ENCODE measurements at places on chromosomes 11 and 22. TPM values are rescaled to one million over a fixed set of nuclear protein-coding genes. Genes with fewer than 3 reads are reported as not detected.
A peak's percentile ranks its signal among the peaks of the same experiment; 100 is the strongest.

DNA sequence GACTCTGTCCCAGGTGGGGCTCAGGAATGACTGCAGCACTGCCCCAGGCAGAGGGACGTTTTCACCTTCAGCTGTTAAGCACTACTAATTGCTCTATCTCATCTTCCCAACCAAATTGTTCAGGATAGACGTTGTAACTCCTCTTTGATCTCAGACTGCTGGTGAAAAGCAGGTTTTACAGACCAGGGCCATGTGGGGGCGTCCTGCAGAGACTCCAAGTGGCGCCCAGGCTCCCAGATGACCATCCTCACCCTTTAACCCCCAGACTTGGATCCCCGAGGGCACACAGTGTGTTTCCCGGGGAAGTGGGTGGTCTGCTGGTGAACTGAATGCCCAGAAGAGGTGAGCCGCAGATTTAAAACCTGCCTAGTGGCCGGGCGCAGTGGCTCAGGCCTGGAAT, 23.9 kb downstream of the FADD start:
- DNase-seq, result no peak
- H3K4me1 ChIP-seq, result no peaks in the 10 kb centered on the region
- H3K27me3 ChIP-seq, result peaks cover 14% of the 10 kb centered on the region
- H3K27ac ChIP-seq, result no peak overlapping the region
- H3K4me3 ChIP-seq, result no peak overlapping the region

DNA sequence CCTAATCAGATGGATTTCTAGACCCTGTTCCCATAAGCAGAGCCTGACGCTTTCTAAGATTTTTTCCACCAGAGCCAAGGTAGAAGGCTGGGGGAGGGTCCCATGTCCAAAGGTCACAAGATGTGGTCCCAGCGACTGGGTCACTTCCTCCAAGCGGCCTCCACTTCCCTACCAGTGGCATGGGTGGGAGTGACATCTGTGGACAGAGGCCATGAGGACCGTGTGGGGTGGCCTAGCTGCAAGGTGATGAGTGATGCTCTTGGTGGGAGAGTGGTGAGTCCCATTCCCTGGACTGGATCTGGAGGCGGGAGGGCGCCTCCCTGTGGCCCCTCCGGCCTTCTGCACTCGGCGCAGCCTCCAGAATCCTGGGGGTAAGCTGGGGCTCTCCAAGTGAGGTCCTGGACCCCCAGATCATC, 32.4 kb upstream of the PRR5 start:
- no peaks in the 10 kb centered on the region for H3K27me3 ChIP-seq
- H3K36me3 ChIP-seq, result peaks cover 13% of the 10 kb centered on the region
- H3K27ac ChIP-seq, result peak overlapping the region; percentile 83
- peak overlapping the region; percentile 76 for H3K4me3 ChIP-seq

The BATF2 gene
- total RNA-seq, result 0.10 TPM

The BET1L gene
- total RNA-seq, result 29.7 TPM

DNA sequence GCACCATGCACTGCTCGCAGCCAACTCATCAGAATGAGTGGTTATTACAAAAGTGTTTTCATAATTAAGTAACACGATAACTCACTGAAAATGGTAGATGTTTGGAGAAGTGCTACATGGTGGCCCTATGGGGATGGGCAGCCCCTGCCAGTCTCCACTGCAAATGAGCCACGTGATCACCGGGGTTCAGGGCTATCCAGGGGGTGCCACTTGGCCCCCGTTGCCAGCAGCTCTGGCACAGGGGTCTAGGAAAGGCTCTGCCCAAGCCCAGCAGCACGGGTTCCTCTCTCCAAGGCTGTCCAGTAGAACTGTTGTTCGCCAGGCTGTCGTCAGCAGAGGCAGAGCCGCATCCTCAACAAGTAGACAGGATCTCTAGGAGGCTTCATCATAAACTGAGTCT, 382.1 kb upstream of the B3GAT1 start:
- no peak overlapping the region for H3K27ac ChIP-seq
- peaks cover 7% of the 10 kb centered on the region for H3K27me3 ChIP-seq
- DNase-seq, result no peak
- H3K4me1 ChIP-seq, result no peaks in the 10 kb centered on the region
- H3K36me3 ChIP-seq, result no peaks in the 10 kb centered on the region

GRCh38 chr22:39534591-39535356, 2.2 kb upstream of the RPS19BP1 start:
- H3K36me3 ChIP-seq, result peaks cover 21% of the 10 kb centered on the region
- no peak overlapping the region for H3K4me3 ChIP-seq
- DNase-seq, result peak; percentile 82
- H3K4me1 ChIP-seq, result peaks cover 37% of the 10 kb centered on the region
- H3K27me3 ChIP-seq, result no peaks in the 10 kb centered on the region
- peak overlapping the region; percentile 22 for H3K27ac ChIP-seq
